ENCODE measurements at places on chromosomes 5 and 9.

GRCh38 chr5:143796125-143796524 is 15.8 kb upstream of the HMHB1 start:
- no peak for DNase-seq

GRCh38 chr9:21968331-21969010 is 25.7 kb downstream of the CDKN2A start:
- DNase-seq, result no peak

GRCh38 chr5:138869763-138870500 is 5.2 kb downstream of the LRRTM2 start:
- no peak for DNase-seq

DNA sequence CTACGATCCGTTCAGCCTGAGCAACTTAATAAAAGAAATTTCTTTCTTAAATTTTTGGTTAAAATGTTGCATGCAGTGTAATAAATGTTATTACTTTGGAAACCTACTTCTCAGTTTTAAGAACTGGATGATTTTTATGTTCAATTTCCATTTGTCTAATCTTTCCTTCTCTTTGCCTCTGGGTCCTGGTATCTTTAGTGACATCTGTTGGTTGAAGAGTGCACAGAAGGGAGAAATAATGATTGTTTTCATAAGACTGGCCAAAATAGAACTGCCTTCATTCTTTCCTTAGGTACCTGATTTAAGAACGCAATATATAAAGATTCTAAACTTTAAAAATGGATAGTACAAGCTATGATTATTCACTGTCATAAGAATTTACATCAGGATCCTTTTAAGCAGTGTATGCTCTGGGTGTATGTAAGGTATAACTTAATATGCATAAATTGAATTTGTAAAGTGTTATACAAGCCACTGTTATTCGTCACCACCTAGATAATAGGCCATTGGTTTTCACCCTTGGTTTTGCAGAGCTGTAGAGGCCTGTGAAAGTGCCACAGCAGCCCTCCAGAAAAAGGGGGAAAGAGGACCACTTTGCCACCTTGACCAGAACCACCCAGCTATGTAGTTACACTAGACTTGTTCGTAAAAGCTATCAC is 82.8 kb upstream of the TLX3 start:
- DNase-seq, result no peak

DNA sequence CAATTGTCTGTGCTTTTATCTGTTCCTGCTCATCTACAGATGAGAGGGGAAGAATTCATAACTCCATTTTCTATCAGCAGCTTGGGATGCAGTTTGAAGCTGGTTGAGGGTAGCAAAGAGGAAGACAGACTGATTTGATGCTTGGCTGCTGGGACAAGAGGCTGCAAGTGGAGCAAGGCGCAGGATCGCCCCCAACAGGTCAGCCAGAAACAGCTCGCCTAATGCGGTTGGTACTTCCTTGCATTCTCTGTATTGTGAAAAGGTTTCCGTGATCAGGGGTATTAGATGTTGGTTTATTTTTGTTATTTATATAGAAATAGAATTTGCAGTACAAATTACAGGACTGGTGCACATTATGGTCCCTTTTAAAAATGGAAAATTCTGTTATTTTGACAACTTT is 40.6 kb downstream of the ZNF883 start:
- DNase-seq, result peak; percentile 58

DNA sequence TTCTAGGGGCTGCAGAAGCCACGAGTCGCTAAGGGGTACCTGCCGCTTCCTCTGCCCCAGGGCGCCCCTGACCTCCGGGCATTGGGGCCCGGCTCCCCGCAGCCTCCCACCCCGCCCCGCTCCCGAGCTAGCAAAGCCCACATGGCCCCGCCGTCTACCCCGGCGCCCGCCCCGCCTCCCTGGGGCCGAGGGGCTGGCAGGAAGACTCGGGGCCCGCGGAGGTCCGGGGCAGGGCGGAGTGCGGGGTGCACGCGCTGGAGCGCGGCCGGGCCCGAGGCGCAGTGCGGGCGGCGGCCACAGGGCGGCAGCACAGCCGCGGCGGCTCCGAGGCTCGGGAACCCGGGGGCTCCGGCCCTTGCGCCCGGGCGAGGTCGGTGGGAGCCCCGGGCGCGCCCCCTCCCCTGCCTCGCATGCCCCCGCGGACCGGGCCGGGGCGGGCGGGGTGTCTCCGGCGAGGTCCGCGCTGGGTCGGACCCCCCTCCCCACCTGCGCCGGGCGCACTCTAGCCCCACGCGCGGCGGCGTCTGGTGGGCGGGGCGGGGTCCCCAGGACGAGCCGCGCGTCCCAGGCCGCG is 6.7 kb downstream of the NRARP start:
- no peak for DNase-seq

GRCh38 chr5:59600998-59601397 is 292.5 kb downstream of the PDE4D start:
- DNase-seq, result no peak

- no peak for DNase-seq
Measured at GRCh38 chr9:2493529-2493928, 128.1 kb upstream of the VLDLR start.
